Right hindlimb (tissue), 1 donor: ENCODE measurements at places on chromosomes 13 and 19.

GRCh38 chr13:50843257-50844083, at the start of gene DLEU7:
Gene DLEU7, minus strand, starts transcription at chr13:50843692. Its CDS starts 46 bp downstream, at chr13:50843646.
- DNase-seq = no peak

- no peak for DNase-seq
Observed at GRCh38 chr19:55598034-55598433, 1.3 kb downstream of the FIZ1 start.

GRCh38 chr13:41416276-41416675, 41.1 kb upstream of the RGCC start:
- DNase-seq = no peak

DNA sequence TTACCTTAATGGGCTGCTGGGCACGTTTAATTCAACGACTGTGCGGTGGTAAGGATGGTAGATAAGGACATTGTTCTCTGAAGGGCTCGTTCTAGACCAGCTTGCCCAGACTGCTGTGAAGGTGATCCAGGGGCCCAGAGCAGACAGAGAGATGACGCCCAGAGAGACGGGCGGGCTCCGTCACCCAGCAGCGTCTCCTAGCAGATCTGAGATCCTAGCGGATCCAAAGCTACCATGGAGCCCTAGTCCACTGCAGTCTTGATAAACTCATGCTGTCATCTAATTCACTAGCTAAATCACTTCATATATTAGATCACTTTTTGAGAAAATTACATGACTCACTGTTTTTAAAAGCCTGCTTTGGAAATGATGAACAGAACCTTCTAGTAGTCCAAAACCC, 21.5 kb downstream of the COL4A2 start:
- no peak for DNase-seq

- DNase-seq = no peak
Observed at GRCh38 chr13:93235258-93236015, 8.8 kb downstream of the GPC6 start.

- peak; percentile 79 for DNase-seq
Observed at GRCh38 chr13:33194820-33195692, 90.5 kb downstream of the STARD13 start.
